ENCODE measurements at places on chromosomes 4 and X.

- no peak for DNase-seq
Measured at GRCh38 chr4:80183250-80184052, 13.9 kb upstream of the PRDM8 start.

DNA sequence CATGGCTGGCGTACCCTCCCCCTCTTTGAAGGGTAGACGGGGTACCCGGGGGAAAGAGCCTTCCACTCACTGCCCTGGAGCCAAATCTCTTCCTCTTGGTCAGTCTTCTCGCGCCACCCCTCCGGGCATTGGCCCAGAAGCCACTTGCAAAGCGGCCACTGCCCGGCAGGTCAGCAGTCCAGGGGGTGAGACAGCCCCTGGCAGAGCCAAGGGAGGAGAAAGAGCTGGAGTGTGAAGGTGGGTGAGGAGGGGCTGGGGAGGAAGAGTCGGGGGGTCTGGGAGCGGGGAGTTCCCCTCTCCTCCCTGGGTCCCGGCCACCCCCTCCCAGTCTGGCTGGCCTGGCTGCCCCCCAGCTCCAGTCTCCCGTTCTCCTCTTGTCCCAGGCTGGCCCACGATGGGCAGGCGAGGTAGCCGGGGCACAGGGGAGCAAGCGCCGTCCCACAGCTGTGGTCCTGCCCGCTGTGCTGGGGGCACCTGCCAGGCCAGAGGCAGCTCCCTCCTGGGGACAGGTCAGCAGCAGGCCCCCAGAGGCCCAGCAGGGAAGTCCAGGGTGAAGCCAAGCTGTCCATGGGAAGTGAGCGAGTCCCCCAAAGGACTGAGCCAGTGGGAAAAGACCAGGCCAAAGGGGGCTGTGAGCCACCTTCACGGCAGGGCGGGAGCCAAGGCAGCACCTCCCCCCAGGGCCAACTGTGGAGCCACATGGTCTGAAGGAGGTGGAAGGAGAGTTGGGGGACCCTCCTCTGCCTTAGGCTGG is 21.6 kb upstream of the DUSP9 start:
- no peak for DNase-seq

- DNase-seq = no peak
Measured at GRCh38 chr4:154521607-154522006, 28.6 kb downstream of the PLRG1 start.

- no peak for DNase-seq
Measured at GRCh38 chr4:8388528-8388870, 52.0 kb downstream of the ACOX3 start.

DNA sequence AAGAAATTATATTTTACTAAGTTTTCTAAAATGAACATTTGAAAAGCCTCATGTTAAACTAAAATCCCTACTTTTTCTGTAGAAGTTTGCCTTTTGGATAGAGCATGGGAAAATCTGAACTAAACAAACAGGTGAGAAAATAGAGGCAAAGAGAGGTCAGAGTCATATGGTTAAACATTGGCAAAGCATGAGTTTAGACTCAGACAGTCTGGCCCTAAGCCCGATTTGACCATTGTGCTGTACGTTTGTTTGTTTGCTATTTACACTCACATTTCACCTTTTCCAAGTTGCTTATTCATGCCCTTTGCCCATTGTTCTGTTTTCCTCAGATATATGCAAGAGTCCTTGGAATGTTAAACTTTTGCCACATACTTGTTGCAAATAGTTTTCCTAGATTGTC is 85.4 kb downstream of the TIGD2 start:
- no peak for DNase-seq

GRCh38 chr4:5524446-5525299 is 183.7 kb downstream of the EVC2 start:
- no peak for DNase-seq

- no peak for DNase-seq
Measured at GRCh38 chrX:129697204-129697829, 41.5 kb upstream of the XPNPEP2 start.

GRCh38 chr4:154590329-154591006 is at the start of gene FGA:
TSS of gene FGA (minus strand) at chr4:154590742. CDS start at chr4:154590687, 55 bp downstream.
- no peak for DNase-seq

DNA sequence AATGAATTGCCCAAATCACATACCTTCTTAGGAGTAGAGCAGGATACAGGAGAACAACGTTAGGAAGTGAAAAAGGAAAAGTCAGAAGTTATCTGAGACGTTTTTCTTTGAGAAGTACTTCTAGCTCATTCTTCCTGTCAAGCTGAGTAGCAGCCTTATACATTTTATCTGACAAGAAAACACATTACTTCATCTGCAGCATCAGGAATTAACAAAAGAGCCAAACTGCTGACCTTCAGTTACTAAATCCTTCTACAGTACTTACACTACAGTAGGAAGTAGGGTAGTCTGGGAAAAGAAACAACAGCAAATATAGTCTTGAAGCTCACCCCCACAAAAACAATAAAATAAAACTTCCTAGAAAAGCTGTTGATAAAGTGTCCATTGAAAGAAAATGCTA is 57.0 kb downstream of the ATP11C start:
- DNase-seq = no peak

GRCh38 chrX:49269767-49270248 is at the start of gene PPP1R3F:
TSS of gene PPP1R3F (plus strand) at chrX:49269793. CDS start at chrX:49269870, 77 bp downstream.
- DNase-seq = no peak

GRCh38 chr4:11409632-11410031 is 19.1 kb downstream of the HS3ST1 start:
- DNase-seq = no peak

GRCh38 chr4:122997463-122998101 is 75.2 kb upstream of the NUDT6 start:
- DNase-seq = no peak

- no peak for DNase-seq
Measured at GRCh38 chrX:135651647-135652295, 61.7 kb upstream of the CT45A1 start.

- DNase-seq = no peak
Measured at GRCh38 chr4:53906606-53907190, 157.7 kb downstream of the CHIC2 start.

- DNase-seq = no peak
Measured at GRCh38 chr4:81337211-81337610, 122.2 kb upstream of the PRKG2 start.

DNA sequence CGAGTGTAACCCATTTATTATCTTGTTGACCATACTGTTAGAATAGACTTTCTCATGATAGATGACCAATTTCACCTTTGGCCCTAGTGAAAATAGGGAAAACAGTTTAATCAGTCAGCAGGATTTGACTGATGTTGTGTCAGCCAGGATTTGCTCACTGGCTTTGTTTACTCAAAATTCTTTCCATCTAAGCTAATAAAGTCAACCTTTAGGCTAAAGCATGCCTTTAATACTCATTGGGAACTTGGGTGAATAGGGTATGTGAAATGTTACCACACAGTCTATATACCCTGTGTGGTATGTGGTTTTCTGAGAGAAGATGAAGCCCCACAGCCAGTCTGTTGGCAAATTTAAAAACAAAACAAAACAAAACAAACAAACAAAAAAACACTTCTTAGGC is 18.7 kb upstream of the SPANXB1 start:
- no peak for DNase-seq

DNA sequence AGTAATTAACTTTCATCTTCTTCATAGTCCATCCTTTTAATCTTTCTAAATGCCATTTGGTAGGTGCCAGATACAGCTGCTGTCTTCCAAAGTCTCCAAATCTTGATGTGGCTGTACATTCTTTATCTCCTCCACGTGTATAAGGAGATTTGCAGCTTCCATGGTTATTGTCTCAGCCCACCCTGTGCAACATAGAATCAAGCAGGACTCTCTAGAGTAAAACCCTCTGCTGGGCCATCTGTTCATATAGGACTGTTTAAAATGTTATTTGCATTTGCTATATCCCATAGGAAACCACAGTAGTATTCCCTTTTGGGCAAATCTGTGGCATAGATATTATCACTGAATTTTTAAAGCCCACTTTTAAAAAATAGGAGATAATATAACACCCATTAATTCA is 527.2 kb upstream of the EPHA5 start:
- no peak for DNase-seq

DNA sequence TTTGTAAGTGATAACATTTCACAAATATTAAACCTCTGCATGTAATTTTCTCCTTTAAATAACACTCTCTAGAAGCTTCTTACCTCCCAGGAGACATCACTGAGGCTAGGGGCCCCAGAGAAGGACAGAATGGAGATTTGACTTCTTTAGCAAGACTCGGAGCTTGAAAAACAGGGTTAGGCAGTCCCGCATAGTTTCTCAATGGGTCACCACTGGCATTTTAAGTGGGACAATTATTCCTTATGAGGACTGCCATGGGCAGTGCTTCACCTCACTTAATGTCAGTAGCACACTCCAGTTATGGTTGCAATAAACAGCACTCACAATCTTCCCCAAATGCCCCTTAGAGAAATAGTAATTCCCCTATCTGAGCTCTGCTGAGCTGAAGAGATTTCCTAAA is 66.7 kb upstream of the NOCT start:
- DNase-seq = no peak

DNA sequence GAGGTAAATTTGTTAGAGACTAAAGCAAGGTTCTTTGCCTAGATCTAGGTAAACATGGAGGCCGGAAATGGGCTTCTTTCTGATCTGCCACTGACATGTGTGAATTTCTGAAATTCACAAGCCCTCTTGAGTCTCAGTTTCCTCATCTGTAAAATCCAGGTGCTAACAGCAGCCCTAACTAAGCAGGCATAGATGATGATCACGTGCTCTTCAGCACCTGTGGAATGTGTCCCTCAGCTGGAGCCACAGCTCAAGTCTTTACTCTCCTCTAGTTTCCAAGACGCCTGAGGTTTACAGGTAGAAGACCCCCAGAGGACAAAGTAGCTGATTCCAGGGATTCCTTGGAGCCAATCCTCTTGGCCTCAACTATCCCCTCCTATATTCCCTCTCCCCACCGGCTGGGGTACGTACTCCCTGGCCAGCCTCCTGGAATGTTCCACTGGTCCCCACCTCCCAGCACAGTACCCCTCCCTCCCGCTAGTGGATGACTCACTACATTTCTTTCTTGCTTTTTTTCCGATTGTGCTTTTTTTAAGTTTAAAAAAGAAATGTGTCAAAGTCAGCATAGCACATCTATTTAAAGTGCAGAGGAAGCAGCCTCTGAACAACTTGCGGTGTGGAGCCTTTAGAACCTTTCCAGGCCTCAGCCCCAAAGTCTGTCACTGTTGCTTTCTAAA is 98.4 kb downstream of the PHKA2 start:
- no peak for DNase-seq

GRCh38 chrX:140502491-140503237 is 2.2 kb downstream of the SOX3 start:
- no peak for DNase-seq

GRCh38 chr4:39233783-39234182 is 51.5 kb downstream of the WDR19 start:
- DNase-seq = no peak

DNA sequence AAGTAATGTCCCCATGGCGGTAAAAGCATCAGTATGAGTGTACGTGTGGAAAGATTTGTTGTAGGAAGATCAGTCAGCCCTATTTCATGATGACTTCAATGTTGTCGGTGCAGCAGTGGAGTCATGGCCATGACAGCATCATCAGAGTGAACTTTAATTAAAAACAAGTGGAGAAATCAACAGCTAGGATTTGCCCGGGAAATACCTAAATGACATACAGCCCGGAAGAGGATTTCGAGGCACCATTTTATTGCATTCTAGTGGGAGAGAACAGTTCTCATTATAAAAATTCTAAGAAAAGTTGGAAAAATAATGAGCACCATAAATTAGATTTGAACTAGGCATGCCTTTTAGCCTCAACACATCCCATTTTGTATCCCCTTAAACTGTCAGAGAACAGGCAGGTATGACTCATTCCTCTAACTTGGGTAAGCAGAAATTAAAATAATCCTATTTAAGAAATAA is 170.1 kb downstream of the SHROOM3 start:
- DNase-seq = no peak

- DNase-seq = no peak
Measured at GRCh38 chr4:66091786-66092185, 421.5 kb upstream of the EPHA5 start.

GRCh38 chrX:9271789-9272525 is 192.9 kb upstream of the TBL1X start:
- no peak for DNase-seq

- no peak for DNase-seq
Measured at GRCh38 chrX:115058276-115058675, 40.9 kb upstream of the IL13RA2 start.

GRCh38 chr4:173424899-173425805 is 26.2 kb upstream of the SCRG1 start:
- no peak for DNase-seq

- no peak for DNase-seq
Measured at GRCh38 chr4:168531305-168531704, 34.5 kb downstream of the PALLD start.

DNA sequence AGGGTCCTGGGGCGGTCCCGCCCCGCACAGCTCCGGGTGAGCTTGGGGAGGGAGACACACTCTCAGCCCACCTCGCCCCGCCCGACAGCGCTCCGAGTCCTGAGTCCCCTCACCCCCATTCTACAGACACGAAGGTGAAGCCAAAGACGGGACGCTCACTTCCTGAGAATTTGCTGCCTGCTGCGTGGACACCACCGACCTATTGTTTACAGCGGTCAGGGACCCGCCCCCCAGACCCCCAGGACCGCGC is 796 bp upstream of the ZNF141 start:
- DNase-seq = no peak

DNA sequence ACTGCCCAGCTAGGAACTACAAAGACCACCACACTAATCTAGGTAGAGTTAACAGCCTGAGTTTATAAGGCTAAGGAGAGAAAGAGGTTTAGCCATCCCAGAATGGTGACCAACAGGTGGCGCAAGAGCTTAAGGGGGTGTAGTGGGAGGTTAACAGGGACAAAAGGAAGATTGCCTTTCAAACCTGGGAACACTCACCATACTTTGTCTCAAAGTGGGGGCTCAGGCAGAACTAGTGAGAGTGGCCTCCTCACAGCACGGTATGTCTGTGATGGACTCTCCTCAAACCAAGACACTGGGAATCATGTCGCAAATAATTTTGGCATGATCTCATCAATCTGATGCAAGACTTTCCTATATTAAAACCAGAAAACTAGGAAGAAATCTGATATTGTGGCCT is 23.4 kb downstream of the CCNI start:
- no peak for DNase-seq

DNA sequence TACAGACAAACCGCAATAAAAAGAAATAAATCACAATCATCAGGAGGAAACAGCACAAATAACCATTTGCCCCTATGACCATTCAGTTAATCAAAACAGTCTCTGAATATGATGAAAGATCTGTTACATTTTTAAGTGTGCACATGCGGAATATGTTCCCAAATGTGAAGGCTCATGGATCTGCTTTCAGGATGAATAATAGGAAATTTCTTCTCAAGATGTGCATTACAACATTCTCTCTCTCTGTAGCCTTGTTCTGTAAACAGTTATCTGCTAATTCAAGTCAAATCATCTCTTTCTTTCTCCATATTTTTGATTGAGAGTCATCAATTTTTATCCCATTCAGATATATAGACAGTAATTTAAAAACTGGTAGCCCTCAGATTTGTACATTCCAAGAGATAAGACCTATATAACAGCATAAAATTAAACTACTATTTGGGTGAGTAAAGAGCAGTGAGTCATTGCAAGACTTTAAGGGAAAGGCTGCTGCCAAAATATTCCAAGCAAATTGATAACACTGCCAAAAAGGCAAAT is 433.9 kb upstream of the ATOH1 start:
- no peak for DNase-seq

GRCh38 chr4:37760840-37761239 is 65.6 kb upstream of the PGM2 start:
- DNase-seq = no peak

GRCh38 chr4:83692028-83692427 is 156.1 kb downstream of the GPAT3 start:
- no peak for DNase-seq
